Dermis blood vessel endothelial cell (primary cell): ENCODE measurements at places on chromosomes 13 and 19. TPM values are rescaled to one million over a fixed set of nuclear protein-coding genes. Genes with fewer than 3 reads are reported as not detected.

DNA sequence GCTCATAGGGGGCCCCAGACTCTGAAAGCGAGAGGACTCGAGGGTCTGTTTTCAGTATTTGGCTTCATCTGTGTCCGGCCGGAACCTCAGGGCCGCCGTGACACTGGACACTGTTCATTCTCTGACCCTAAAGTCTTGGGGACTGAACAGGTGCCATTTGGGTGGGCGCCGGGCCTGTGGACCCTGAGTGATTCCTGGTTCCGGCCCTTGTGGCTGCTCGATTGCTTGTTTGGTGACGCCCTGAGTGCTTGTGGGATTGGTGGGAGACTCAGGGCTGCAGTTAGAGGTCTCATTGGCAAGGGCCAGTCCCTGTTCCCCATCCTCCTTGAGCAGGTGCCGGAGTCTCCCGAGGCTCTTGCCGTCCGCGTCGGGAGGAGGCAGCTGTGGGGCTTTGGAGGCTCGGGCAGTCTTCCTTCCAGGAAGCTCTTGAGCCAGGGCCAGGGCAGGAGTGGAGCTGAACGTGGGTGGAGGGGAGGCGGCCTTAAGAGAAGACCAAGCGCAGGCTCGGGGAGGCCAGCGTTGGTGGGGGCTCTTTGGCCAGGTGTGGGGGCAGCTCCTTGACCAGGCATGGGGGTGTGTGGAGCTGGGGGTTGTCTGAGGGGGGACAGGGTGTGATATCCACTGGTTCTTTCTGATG is 4.7 kb downstream of the PTBP1 start:
- peak; percentile 84 for DNase-seq

Gene DPF1
- 0.34 and 0.47 TPM in 2 replicates for total RNA-seq

DNA sequence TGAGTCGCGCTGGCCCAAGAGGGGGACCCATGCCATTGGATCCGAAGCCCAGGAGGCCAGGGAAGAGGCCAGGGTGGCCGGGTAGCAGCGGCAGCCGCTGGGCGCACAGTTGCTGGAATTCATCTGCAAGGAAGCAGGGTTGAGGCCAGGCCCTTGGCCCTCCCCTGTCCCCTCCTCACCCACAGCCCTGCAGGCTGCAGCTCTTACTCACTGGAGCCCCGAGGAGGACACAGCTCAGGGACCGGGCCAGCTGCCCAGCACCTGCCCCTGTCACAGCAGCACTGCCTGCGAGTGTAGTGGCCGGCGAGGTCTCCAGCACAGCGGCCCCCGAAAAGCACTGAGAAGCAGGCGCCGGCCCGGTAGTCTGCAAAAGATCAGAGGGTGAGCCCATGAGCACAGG is 11.2 kb downstream of the FBN3 start:
- no peak for DNase-seq

Gene PODNL1
- 0.09 and 0.34 TPM in 2 replicates for total RNA-seq

DNA sequence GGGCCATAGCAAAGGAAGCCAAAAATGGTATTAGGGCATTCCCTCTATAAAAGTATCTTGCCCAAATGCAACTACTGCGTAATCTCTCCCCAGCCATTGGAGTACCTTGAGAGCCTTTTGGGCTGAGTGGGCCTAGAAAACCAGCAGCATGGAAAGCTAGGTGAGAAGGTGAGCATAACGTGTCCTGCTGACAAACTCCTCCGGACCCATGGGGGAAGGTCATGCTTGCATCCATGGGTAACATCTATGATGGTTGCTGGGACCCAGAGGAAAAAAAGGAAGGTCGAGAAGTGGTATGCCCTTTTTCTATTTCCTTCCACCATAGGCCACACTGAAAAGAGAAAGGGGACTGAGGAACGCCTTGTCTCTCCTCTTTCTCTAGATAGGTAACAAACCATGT is 57.4 kb downstream of the ZNF728 start:
- DNase-seq = peak; percentile 31

Gene MYBPC2
- 0.05 TPM in 1 of 2 replicates, not detected in the other for total RNA-seq

Gene SNRPA
- total RNA-seq = 22.1 and 45.8 TPM in 2 replicates

Gene SCAF1
- total RNA-seq = 11.9 and 26.5 TPM in 2 replicates

Gene LCP1
- 0.14 TPM in 1 of 2 replicates, not detected in the other for total RNA-seq

GRCh38 chr19:38836983-38837626 is 5.5 kb upstream of the ECH1 start:
- DNase-seq = no peak

- DNase-seq = no peak
Measured at GRCh38 chr19:58536852-58537798, 6.7 kb upstream of the TRIM28 start.

Gene DAND5
- 0.09 and 0.17 TPM in 2 replicates for total RNA-seq

Gene ZNF443
- 6.2 and 9.5 TPM in 2 replicates for total RNA-seq

GRCh38 chr13:38824342-38824741 is 137.5 kb downstream of the FREM2 start:
- no peak for DNase-seq

DNA sequence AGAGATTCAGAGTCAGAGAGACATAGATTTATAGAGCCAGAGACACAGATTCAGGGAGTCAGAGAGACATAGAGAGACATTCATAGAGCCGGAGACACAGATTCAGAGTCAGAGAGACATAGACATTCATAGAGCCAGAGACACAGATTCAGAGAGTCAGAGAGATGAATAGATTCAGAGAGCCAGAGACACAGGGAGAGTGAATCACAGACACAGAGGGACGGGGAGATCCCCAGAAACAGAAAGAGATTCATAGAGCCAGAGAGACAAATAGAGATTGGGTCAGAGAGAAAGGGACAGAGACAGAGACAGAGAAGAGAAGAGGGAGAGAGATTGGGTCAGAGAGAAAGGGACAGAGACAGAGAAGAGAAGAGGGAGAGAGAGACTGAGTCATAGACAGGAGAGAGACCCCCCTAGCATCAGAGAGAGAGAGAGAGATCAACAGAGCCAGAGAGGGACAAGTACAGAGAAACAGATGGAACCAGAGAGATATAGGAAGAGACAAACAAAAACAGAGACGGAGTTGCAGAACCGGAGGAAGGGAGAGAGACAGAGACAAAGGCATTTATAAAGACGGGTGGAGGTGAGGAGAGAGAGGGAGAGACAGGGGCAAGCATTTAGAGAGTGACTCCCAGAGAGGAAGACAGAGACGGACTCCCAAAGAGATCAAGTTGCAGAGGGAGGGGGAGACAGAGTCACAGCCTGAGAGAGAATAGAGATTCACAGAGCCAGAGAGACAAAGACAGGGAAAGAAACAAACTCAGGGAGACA is 1.1 kb upstream of the PRKCG start:
- DNase-seq = no peak

- peak; percentile 53 for DNase-seq
Measured at GRCh38 chr13:36395280-36395679, 37.0 kb upstream of the CCNA1 start.

- no peak for DNase-seq
Measured at GRCh38 chr19:11769995-11770394, 3.2 kb downstream of the ZNF441 start.

DNA sequence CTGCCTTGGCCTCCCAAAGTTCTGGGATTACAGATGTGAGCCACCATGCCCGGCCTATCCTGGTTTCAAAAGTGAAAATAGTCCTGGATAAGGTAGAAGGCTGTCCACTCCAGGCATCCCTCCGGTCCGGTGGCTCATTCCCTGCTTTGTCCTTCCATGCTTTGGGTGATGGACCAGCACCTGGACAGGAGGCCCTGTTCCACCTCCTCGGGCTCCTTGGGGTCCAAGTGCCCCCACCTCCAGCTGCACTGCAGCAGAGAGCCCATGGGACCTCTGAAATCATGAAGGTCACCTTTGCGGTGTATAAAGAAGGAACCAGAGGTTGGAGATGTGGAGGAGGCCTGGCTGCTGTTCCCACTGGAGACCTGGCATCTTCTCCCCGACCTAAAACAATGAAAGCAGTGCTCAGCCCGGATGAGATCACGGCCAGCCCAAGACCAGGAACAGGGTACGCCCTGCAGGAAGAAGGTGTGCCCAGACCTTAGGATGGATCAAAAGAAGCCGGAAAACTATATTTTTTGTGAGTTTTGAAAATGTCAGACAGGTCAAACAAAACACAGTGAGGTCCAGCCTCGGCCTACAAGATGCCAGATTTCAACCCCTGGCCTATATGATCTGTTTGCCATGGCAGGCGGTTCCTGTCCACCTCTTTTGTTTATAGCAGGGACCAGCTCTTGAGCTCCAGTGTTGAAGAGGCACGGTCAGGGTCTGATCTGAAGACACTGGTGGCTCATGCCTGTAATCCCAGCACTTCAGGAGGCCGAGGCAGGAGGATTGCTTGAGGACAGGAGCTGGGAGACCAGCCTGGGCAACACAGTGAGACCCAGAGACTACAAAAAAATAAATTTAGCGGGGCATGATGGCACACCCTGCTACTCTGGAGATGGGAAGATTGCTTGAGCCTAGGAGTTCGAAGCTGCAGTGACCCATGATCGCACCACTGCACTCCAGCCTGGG is 5.8 kb downstream of the LSR start:
- peak; percentile 28 for DNase-seq

DNA sequence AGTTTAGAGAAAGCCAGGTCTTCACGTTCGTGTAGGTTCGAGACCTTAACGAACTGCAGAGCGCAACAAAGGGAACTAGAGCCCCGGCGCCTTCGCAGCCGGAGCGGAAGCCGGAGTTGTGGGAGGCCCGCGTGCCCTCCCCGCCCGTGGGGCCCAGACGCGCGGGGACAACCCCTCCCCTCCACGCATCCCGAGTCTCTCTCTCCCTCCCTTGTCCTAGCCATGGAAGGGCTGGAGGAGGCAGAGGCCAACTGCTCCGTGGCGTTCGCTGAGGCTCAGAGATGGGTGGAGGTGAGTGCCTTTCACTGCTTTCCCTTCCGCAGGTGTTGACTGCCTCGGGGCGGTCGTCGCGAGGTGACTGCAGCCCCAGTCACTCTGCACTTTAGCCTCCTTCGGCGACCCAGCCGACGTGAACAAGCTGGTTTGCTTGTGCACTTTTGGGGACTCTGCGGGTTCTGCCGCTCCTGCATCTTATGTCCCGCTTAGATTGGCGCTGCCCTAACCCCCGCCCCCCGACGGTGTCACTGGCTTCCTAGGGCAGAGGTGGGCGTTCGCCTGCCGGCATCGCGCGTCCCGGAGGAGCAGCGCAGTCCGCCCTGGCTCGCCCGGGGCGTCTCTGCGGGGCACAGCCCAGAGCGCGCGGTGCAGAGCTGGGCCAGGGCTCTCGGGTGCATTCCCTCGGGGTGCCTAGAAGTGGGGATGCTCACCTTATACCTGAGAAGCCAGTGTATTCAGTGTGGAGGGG is 478 bp downstream of the LMO7 start:
- peak; percentile 34 for DNase-seq

Gene FAM124A
- 9.4 and 9.7 TPM in 2 replicates for total RNA-seq

Gene SPACA4
- total RNA-seq = not detected in 2 replicates

Gene AMER2
- not detected in 2 replicates for total RNA-seq

GRCh38 chr19:55694241-55694655 is 19.2 kb downstream of the EPN1 start:
- no peak for DNase-seq

GRCh38 chr13:77002590-77003190 is 10.8 kb downstream of the CLN5 start:
- peak; percentile 72 for DNase-seq

Gene ADGRE1
- total RNA-seq = not detected in 2 replicates

DNA sequence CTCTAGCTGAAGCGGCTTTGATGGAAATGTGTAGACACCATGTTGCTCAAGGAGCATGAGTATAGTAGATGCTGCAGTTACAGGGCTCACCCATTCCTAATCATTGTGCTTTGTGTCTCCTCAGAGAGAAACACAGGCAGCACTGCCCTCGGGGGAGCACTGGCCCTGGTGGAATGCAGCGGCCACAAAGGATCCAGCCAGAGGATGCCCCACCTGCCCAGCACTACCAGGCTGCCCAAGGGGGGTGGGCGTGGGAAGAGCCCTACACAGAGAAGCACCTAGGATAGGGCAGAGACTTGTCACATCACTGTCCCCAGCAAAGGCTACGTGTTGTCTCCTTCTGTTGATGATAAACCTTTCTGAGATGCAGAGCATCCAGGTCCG is 9.0 kb downstream of the TUBA3C start:
- no peak for DNase-seq

GRCh38 chr13:67184247-67184646 is 45.9 kb downstream of the PCDH9 start:
- no peak for DNase-seq

Gene FGF22
- total RNA-seq = not detected in 2 replicates

Gene SPACA6
- 3.5 and 12.9 TPM in 2 replicates for total RNA-seq

DNA sequence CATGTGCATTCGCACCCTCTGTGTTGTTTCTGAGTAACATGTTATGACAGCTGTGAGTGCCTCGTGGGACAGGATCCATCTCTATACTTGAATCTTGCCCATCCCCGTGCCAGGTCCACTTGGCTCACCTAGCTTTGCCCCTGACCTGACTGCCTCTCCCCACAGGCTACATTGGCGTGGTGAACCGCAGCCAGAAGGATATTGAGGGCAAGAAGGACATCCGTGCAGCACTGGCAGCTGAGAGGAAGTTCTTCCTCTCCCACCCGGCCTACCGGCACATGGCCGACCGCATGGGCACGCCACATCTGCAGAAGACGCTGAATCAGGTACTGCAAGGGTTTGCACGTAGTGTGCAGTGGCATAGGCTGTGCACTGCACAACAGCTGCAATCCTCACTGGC is 53.2 kb downstream of the TMED1 start:
- DNase-seq = no peak

- DNase-seq = peak; percentile 46
Measured at GRCh38 chr19:49879243-49879963, 1.9 kb downstream of the TBC1D17 start.

DNA sequence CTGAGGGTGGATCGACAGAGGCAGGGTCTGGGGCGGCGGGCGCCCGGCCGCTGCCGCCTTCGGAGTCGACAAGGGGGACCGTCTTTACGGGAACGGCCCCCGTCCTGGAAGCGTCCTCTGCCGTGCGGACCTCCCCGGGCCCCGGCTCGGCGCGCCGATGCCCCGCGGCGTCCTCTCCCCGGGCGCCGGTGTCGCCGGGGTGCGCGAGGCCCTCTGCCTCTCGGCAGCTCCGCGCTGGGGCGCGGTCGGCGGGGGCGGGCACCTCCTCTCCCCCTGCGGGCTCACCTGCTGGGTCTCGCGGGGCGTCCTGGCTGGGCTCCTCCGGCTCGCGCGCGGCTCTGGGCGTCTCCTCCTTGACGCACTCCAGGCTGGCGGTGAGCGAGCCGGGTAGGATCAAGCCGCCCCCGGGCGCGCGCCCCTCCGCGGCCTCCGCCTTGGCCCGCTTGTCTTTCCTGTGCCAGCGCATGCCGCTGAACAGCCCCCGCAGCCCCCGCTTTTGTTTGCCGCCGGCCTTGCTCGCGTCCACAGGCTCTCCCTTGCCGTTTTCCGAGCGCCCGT is 1.5 kb downstream of the AMER2 start:
- peak; percentile 11 for DNase-seq

- DNase-seq = no peak
Measured at GRCh38 chr13:84399320-84400085, 517.2 kb upstream of the SLITRK1 start.

GRCh38 chr13:44432650-44433049 is 59.0 kb downstream of the SERP2 start:
- DNase-seq = peak; percentile 8

Gene ADPRHL1
- 1.0 and 1.7 TPM in 2 replicates for total RNA-seq

GRCh38 chr19:3770136-3770999 is 1.7 kb downstream of the RAX2 start:
- DNase-seq = no peak

DNA sequence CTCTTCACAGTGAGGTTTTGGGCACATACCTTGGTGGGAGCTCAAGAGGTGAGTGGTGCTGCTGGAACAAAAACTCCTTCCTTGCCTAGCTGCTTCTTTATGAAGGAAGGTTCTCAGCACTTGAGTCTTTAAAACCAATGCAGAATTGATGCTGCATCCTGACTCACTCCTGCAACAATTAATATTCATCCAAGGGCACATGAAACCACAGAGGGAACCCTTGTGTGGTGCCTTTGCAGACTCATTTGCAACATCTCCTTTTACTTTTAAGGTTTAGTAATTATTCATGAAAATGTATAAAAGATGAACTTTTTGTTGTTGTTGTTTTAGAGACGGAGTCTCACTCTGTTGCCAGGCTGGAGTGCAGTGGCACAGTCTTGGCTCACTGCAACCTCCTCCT is 30.1 kb downstream of the OPA3 start:
- DNase-seq = no peak
